CD4-positive, alpha-beta T cell treated with Interleukin-6 at 100 ng/mL for 8 hours (primary cell): ENCODE measurements at places on chromosomes 11 and 22.

DNA sequence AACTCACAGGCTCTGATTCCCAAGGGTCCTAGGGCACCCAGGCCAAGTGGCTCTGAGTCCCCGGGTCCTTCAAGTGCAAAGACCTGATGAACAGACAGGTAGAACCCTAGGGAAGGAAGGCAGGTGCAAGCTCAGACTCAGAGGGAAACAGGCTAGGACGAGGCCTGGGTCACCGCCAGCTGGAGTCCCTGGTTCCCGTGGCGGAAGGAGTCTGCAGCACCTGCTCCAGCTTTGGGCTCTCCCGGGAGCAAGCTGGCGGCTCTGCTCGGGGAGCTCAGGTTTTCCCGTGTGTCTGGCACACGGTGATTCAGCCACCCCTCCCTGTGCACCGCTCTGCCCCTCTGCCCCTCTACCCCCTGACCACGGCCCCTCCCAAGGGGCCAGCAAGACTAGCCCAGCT lies 59.8 kb downstream of the WNT7B start:
- no peak for DNase-seq

DNA sequence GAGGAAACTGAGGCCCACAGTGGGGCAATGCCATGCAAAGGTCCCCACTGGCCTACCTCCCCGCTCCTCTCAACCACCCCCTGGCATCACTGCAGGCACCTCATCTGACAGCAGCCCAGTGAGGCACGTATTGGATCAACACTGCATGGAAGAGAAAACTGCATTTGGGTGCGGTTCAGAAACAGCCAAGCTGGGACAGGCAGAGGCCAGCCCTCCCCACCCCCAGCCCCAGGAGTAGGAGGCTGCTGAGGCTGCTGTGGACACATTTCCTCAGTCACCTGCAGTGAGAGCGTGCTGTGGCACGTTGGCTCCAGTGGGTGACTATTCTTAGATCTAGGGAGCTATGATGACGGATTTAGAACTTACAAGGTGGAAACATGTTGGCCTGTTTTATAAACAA lies 63.7 kb downstream of the KCNC1 start:
- DNase-seq, result no peak

DNA sequence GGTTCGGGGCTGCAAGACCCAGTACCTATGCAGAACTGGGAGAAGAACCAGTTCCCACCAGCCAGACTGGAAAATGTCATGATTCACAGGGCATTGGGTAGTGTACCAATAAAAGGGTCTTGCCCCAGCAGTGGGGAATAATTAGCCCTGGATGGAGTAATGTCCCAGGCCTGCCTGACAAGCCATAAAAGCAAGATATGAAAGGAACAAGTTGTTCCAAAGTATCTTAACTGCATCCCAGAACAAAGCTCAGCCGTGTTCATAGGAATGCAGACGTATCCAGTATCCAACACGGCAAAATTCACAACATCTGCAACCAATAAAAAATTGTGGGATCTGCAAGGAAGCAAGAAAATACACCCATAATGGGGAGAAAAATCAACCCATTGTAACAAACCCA lies 47.9 kb downstream of the ASCL2 start:
- no peak for DNase-seq

DNA sequence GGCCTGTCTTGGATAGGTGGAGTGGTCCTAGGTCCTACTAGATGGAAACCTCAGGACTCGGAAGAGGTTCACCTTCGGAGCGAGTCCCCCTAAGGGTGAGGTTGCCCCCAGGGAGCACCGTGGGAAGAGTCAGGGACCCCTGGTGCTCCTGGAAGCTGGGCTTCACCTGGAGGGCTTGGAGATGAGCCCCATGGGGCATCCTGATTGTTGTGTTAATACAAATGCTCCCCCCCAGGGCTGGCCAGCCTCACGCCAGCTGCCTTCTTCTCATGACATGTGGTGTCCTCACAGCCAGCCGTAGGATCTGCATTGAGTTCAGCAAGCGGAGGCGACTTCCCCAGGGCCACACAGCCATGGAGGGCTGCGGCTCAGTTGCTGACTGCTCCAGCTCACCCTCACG lies 1487.5 kb downstream of the BRD1 start:
- no peak for DNase-seq
